ENCODE measurements at places on chromosomes 3 and 15. TPM values are rescaled to one million over a fixed set of nuclear protein-coding genes. Genes with fewer than 3 reads are reported as not detected.
A peak's percentile ranks its signal among the peaks of the same experiment; 100 is the strongest.

DNA sequence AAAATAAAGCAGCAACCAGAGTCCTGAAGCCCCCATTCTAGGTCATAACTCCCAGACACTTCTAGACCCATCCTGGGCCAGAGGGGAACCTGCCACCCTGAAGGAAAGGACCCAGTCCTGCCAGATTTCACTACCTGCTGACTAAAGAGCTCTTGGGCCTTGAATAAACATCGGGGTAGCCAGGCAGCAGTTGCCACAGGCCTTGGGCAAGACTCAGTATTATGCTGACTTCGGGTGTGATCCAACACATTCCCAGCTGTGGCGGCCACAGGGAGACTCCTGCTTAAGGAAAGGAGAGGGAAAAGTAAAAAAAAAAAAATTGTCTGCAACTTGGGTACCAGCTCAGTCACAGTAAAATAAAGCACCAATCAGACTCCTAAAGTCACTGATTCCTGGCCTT is 23.8 kb downstream of the NEDD4 start:
- no peak for DNase-seq

- no peak for DNase-seq
Measured at GRCh38 chr3:125608419-125608818, 13.1 kb upstream of the OSBPL11 start.

GRCh38 chr3:190265126-190265525 is 57.1 kb downstream of the CLDN1 start:
- DNase-seq: no peak

The GOLGA6A gene
- polyA plus RNA-seq: 0.86 TPM

DNA sequence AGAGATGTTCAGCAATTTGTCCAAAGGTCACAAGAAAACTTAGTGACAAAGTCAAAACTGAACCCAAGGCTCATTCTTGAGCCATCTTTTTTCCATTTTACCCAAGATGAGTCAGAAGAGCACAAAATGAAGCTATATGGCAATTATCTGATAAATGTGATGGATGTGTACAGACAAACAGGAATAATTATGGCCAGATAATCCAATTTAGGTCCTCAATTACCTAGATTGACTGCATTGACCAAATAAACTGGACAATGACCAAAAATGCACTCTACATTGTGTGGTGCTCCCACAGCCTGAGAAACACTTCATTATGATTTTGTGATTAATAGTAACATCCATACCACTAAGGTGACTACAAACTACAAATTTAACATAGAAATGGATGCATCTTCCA is 1105.8 kb downstream of the IGSF11 start:
- DNase-seq: no peak

DNA sequence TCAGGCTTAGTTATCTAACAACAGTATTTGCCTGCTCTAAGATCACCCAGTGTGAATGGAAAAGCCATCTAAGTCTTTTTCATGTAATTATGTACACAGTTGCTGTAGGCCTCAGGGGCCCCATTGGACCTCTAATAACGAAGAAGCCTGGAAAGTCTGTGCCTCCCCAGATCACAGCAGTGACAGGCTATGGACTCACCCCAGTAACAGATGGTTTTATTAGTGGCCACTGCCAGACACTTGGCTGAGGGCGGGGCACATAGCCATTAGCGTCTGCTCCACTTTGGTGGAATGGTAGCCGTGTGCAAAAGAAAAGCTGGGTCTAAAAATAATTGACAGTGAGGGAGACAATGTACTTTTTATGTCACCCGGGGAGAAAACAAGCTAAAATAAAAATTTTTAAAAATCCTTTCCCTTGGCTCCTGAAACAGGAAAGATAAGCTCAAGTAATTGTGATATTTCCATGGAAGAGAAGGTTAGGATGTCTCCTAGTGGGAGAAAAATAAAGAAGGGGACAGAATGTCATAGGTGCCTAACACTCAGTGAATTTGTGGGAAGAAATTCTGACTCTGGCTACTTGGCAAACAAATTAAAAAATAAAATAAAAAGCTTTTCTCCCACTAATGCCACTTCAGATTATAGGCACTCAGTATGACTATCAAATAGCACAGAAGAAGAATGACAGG is 44.3 kb upstream of the ZNF385D start:
- peak; percentile 18 for DNase-seq

The TM6SF1 gene
- polyA plus RNA-seq: 4.5 TPM

- DNase-seq: no peak
Measured at GRCh38 chr15:48914717-48915116, 36.8 kb downstream of the EID1 start.

GRCh38 chr3:96106701-96107100 is 707.7 kb upstream of the EPHA6 start:
- DNase-seq: no peak

Data from right lung (tissue), 10 donors.